ENCODE measurements at places on chromosomes 2 and 18. TPM values are rescaled to one million over a fixed set of nuclear protein-coding genes. Genes with fewer than 3 reads are reported as not detected.

GKN1 gene
- not detected for polyA plus RNA-seq

ZFAND2B gene
- polyA plus RNA-seq = 182 TPM

GRCh38 chr18:63290821-63291200 is 28.8 kb downstream of the BCL2 start:
- DNase-seq = no peak

DNA sequence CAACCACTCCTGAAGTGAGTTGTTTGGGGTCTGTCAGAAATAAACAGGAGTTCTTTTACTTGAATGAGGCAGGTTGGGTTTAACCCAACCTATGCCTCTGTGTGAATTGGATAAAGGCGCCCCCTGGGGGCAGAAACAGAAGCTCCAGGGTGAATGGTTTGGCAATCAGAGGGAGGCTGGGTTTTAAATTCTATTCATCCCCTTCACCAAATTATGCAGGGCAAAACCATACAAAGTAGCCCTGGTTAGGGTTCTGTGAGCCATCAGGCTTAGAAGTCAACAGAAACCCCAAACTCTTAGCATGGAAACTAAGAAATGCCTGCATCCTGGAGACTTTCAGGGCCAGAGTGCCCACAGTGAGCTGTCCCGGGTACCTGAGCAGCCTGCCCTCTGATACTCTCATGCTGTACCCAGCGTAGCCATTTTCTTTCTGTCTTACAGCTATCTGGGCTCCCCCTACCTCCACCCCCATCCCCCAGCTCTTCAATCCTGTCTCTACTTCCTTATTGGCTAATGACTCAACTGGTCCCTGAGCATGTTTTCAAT is 241.5 kb downstream of the ICOS start:
- DNase-seq = peak; percentile 55

DNA sequence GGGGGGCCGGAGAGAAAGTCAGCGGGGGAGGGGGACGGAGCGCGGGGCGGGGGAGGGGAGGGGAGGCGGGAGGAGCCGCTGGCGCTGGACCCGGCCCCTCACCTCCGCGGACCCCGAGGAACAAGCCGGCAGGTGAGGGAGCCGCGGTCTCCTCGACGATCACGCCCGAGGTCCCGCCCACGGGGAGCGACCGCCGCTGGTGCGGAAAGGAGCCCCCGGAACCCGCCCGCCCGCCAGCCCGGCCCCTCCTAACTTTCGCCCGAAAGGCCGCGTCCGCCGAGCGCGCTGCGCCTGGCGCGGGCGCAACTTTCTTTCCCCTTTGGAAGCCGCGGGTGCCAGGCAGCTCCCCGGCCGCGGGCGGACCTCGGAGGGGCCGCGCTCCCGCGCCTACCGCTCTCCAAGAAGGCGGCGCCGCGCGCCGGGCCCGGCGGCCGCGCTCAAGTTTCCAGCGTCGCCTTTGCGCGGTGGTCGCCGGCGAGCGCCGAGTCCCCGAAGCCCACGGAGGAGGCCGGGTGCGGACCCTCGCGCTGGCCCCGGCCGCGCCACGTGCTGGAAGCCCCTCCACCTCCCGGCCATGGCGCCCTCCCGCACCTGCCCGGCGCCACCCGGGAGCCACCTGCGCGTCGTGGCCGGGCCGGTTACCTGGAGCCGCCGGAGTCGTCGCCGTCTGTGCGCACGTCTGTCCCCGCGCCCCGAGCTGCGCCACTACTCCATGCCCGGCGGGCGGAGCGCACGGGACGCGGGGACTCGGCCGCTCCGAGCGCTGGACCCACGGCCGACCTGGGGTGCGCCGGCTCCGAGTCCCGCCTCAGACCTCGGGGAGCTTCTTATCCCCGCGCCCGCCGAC is at the start of gene ALKAL2:
TSS of gene ALKAL2 (minus strand) at position 181 of the 847 bp plus-strand sequence. CDS start 256 bp downstream, outside the sequence.
- peak; percentile 58 for DNase-seq
